Left cardiac atrium (tissue), 4 donors: ENCODE measurements at places on chromosomes 16 and 17. TPM values are rescaled to one million over a fixed set of nuclear protein-coding genes. Genes with fewer than 3 reads are reported as not detected.

Gene BEAN1
- total RNA-seq, result 1.2 TPM

Gene SRCIN1
- 3.0 TPM for total RNA-seq

Gene ABCA10
- total RNA-seq, result 12.8 TPM

Gene ABCC6
- 8.2 TPM for total RNA-seq

Gene BRIP1
- 0.10 TPM for total RNA-seq

Gene GRAPL
- total RNA-seq, result 1.0 TPM

Gene MT1M
- 15.2 TPM for total RNA-seq
